ENCODE measurements at places on chromosomes 13 and 19.
A peak's percentile ranks its signal among the peaks of the same experiment; 100 is the strongest.

DNA sequence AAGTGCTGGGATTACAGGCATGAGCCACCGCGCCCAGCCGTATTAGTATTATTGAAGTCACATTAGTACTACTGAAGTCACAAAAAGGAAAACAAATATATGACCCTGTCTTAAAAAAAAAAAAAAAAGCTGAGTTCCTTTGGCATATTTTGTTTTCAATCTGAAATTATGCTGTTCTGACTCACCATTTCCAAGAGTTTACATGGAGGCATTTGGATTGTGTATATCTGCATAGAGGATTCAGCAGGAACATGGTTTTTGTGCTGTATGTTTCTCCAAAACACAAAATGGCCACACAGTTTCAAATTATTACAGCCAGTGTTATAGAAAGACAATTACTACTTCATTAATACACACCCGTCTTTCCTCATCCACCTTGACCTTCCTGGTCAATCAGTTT lies 103.5 kb upstream of the TSC22D1 start:
- no peak for DNase-seq

DNA sequence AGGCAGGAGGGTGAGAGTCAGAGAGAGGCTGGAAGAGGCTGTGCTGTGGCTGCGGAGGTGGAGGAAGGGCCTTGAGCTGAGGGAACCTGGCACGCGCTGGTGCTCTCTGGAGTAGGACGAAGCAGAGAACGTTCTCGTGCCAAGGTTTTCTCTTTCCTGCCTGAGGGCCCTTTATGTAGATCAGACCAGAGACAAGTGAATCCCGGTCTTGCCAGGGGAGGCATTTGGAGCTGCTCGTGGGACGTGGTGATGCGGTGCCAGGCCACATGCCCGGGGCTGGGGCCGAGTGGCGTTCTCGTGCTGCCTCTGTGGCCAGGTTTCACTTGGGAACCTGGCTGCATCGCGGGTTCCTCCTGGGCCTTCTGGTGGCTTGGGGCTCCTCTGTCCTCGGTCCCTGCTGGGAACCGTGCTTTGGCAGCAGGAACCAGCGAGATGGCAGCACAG lies 54.2 kb downstream of the KDM4B start:
- peak; percentile 11 for DNase-seq

DNA sequence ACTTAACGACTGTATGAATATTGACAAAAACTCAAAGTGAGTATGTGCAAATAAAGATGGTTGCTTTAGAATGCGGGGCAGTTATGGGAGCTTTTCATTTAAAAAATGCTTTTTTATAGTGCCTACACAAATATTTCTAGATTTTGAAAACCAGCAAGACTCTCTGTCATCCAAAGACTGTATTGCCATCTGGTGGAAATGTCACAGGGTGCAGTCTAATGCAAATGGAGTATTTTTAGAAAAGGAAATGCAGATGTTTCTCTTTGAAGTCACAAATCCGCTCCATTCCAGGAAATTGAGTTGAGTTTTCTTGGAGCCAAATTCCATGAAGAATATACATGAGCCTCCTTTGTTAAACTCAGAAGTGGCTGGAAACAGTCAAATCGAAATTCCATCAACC lies 2.3 kb upstream of the C1QTNF9B start:
- DNase-seq = no peak

- no peak for DNase-seq
Measured at GRCh38 chr13:112442483-112443090, 66.4 kb downstream of the SPACA7 start.

GRCh38 chr13:102606537-102607309 lies 9.9 kb downstream of the TPP2 start:
- DNase-seq = no peak

DNA sequence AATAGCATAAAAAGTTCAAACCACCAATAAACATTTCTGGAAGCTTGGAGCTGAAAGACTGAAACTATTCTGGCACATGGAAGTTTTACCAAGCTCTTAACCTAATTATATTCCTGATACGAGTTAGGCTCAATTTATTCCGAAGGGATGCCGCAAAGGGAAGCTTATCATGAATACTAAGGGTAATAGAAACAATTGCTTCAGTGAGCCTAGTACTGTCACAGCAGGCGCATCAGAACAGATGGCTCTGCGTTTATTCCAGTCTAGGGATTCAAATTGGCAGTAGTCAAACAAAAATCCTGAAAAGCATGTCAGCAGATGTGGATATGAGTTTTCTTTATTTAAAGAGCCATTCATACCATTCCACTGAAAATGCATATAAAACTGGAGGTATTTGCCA lies 779.5 kb downstream of the GPC5 start:
- DNase-seq = no peak

GRCh38 chr13:27280009-27280656 lies 9.5 kb downstream of the RASL11A start:
- DNase-seq = no peak

GRCh38 chr19:17495639-17496296 lies 15.7 kb upstream of the PGLS start:
- no peak for DNase-seq

- DNase-seq = no peak
Measured at GRCh38 chr13:50421473-50422130, 406.4 kb downstream of the KCNRG start.

DNA sequence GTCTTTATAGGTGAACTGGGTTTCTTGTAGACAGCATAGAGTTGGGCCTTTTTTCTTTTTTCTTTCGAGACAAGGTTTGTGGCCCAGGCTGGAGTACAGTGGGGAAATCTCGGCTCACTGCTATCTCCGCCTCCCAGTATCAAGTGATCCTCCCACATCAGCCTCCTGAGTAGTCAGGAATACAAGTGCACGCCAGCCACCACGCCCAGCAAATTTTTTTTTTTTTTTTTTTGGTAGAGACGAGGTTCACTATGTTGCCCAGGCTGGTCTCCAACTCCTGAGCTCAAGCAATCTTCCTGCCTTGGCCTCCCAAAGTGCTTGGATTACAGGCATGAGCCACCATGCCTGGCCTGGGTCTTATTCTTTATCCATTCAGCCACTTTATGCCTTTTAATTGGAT lies 5.1 kb upstream of the CALM3 start:
- no peak for DNase-seq

DNA sequence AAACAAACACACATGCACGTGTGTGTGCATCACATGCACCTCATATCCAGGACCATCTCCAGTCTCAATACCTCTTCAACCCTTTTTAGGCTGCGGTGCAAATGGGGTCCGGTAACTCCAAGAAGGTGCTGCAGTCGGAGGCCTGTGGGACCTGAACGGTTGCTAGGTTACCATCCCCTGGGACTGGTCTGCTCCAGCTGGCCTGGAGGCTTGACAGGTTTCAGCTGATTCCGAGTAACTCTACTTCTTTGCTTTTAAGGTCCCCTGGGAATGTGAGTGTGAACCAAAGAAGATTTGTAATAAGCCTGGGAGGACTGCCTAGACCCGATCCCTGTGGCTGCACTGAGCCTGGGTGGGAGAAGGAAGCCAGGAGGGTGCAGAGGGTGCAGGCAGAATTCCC lies 117.5 kb downstream of the CCNA1 start:
- no peak for DNase-seq

- no peak for DNase-seq
Measured at GRCh38 chr19:49098795-49099194, 13.5 kb downstream of the SNRNP70 start.

GRCh38 chr13:74131227-74131626 lies 3.0 kb downstream of the KLF12 start:
- DNase-seq = no peak
